ENCODE measurements at places on chromosomes 16 and 17.
A peak's percentile ranks its signal among the peaks of the same experiment; 100 is the strongest.

- DNase-seq: no peak
These were observed 64.4 kb upstream of the TBX2 start for GRCh38 chr17:61335105-61335844.

GRCh38 chr17:69732272-69732918, 317.9 kb downstream of the MAP2K6 start:
- no peak for DNase-seq

GRCh38 chr17:8537734-8538133, 92.8 kb downstream of the MYH10 start:
- DNase-seq: no peak

DNA sequence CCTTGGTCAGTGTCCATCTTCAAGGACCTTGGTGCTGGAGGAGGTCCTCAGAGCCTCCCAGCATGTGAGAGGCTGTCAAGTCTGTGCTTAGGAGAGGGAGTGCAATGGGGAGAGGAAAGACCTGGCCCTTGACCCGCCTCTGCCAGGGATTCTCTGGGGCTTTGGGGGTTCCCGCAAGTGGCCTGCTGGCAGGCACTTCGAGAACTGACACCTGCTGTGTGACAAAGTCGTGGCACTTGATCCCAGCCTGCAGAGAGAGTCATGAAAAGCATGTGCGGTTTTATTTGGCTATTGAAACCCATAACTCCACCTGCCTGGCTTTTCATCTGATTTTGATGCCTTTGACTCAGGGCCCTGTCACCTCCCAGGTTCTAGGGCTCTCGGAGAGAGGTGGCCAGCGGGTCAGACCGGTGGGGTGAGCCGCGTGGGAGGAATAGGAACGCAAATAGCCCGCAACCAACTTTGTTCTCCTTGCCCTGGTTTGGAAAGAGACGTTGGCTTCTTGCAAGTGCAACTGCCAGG, 42.8 kb upstream of the GSE1 start:
- DNase-seq: no peak

DNA sequence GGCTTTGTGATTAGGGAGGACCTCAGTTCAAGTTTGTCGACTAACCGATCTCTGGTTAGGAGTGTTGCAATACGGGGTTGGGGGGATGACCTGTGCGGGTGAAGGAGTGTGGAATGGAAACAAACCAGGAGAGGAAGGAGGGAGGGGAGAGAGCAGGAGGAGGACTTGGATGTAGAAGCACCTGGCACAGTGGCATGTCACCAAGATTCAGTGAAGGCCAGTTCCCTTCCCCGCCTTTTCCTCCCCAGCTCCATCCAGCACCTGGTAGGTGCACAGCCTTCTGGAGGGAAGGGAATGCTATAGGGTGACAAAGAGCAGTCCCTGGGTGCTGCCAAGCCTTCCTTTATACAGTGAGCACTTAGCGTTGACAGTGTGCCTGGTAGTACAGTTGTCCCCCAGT, 107.4 kb upstream of the CRHR1 start:
- DNase-seq: no peak

DNA sequence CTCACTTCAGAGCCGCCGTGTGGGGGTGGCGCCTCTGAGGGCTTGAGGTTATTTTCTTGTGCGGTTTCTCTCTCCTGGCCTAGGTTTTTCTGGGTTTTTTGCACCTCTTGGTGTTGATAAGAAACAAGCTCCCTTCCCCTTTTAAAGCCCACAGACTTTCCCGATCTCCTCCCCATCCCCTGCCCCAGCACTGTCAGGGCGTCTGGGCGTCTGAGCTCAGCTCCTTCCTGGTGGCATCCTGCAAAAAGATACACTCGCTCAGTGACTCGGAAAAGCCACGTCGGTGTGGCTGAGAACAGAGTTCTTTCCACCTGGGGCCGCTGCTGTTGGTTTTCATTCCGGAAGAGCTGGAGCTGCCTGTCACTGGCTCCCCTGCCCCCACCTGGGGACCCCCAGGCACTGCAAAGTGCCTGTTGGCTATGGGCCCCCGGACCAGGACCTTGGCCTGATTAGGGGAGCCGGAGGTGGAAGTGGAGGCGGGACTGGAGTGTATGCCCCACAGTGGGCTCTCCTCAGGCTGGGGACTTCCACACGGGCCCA, 14.5 kb downstream of the BAIAP2 start:
- DNase-seq: no peak

- DNase-seq: peak; percentile 82
These were observed 141.0 kb upstream of the CIBAR2 start for GRCh38 chr16:85253084-85253941.

GRCh38 chr16:1102921-1103635, 7.0 kb upstream of the C1QTNF8 start:
- DNase-seq: peak; percentile 79

DNA sequence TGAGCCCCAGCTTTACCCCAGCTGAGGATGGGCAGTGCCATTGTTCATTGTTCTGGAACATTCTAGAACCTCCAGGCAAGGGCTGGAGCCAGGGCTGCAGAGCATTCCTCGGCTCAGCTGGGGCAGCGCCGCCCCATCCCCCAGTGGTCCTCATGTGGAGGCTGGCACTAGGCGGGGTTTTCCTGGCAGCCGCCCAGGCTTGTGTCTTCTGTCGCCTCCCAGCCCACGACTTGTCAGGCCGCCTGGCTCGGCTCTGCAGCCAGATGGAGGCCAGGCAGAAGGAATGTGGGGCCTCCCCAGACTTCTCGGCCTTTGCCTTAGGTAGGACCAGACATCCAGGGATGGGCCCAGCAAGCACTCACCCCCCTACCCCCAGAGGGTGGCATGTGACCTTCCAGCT, at the start of gene TMEM95:
TMEM95 (plus strand) TSS at position 104 of the 400 bp plus-strand sequence; CDS start at position 153, 49 bp downstream.
- peak; percentile 79 for DNase-seq

DNA sequence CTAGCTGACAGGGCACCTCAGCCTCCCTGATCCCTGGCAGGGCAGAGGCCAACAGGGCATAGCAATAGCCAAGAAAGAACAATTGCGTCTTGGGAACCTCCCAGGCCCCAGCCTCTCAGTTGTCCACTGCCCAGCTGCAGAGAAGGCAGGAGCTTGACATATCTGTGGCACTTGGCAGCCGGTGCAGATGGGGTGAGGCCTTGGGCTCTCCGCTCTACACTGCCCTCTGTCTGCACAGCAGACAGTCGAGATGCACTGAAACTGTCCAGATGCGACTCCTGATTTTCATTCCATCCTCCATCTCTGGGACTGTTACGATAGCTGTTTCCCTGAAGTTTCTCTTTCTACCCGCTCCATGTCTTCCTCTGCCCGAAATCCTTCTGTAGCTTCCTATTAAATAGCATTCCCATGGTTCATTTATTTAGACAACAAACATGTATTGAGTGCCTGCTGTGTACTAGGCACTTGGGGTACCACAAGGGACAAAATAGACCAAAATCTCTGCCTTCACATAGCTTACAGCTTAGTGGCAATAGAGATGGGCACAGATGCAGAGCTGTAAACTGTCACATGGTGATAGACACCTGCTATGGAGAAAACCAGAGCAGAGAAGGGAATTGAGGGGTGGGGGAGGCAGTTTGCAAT, 3.3 kb downstream of the POLR3E start:
- DNase-seq: no peak

- DNase-seq: no peak
These were observed 26.9 kb upstream of the XYLT1 start for GRCh38 chr16:17497648-17498047.

GRCh38 chr17:78842881-78843565, 2.4 kb upstream of the USP36 start:
- no peak for DNase-seq

DNA sequence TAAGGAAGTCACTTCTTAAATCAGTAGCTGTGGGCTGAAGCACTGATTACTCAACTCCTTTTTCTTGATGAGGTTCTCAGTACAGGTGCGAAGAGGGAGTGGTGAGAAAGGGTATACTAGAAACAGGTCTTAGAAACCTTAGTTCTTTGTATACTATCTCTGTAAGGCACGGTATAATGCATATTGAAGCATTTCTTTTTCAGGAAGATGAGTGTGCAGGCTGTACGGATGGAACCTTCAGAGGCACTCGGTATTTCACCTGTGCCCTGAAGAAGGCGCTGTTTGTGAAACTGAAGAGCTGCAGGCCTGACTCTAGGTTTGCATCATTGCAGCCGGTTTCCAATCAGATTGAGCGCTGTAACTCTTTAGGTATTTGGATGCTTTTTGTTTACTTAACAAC, 39.2 kb downstream of the CYLD start:
- no peak for DNase-seq

DNA sequence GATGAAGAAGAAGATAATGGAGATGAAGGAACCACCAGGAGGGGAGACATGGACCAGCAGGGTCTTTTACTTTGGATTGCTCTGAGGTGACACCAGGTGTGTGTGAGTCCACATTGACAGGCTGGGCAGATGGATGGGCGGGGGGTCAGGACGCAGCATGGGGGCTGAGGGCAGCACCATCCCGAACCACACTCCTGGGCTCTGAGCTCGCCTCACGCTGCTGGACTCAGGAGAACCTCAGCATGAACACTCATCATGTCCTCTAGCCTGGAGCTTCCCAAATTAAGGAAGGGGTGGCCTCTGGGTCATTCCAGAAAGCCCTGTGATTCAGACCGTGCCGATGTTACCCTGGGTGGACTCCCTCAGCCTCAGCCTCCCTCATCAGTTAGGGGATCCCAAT, 50.4 kb upstream of the MAP3K14 start:
- no peak for DNase-seq

DNA sequence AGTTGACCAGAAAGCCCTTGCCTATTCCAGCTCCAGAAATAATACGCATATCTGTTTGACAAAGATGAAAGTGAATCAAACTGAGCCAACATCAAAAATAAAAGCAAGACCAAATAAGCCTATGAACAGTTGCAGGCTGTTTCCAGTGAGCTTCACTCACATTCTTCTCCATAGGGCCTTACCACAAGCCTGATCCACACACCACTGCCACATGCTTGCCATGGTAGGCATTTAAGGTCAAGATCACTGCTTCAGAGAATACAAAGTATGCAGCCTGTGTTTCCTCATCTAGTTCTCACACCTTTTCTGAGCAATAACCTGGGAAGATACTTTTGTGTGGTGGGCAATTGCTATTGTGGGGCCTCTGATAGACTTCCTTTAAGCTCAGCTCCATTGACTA, 1060.2 kb downstream of the CDH11 start:
- DNase-seq: no peak

- peak; percentile 69 for DNase-seq
These were observed 60.4 kb downstream of the ZDHHC7 start for GRCh38 chr16:84950906-84951305.

- DNase-seq: no peak
These were observed 75.3 kb upstream of the TBC1D3K start for GRCh38 chr17:37848690-37849616.

DNA sequence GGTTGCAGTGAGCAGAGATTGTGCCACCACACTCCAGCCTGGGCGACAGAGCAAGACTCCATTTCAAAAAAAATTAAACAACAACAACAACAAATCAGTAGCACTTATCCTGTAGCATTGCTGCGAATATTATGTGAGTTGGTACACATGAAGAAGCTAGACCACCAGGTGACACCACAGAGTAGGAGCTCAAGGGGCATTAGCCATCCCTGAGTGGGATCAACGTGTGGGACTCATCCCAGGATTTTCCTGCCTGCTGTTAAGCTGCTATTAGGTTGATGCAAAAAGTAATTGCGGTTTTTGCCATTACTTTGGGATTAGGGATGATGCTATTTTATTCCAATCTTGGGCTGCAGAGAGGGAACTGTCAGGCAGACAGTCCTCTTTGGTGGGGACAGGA, 47.2 kb downstream of the OTOA start:
- DNase-seq: no peak

- no peak for DNase-seq
These were observed 2.7 kb downstream of the NOD2 start for GRCh38 chr16:50696126-50696525.

DNA sequence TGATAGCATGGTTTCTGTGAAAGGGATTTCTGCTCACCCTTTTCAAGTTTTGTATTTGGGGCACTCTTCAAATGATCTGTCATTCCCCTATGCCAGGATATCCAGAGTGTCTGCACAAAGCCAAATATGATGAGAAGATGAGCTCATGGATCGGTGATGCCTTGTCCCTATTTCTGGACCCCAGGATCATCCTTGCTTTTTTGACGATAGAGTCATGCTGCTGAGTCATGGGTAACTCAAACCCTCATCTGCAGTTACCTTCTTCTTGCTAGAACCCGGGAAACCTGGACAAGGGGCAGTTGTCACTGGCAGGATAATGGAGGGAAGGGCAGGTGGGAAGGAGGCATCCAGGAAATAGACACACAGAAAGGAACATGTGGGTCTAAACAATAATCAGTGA, 17.8 kb upstream of the MAPT start:
- no peak for DNase-seq

- DNase-seq: no peak
These were observed 99.7 kb downstream of the CMIP start for GRCh38 chr16:81544261-81544660.

DNA sequence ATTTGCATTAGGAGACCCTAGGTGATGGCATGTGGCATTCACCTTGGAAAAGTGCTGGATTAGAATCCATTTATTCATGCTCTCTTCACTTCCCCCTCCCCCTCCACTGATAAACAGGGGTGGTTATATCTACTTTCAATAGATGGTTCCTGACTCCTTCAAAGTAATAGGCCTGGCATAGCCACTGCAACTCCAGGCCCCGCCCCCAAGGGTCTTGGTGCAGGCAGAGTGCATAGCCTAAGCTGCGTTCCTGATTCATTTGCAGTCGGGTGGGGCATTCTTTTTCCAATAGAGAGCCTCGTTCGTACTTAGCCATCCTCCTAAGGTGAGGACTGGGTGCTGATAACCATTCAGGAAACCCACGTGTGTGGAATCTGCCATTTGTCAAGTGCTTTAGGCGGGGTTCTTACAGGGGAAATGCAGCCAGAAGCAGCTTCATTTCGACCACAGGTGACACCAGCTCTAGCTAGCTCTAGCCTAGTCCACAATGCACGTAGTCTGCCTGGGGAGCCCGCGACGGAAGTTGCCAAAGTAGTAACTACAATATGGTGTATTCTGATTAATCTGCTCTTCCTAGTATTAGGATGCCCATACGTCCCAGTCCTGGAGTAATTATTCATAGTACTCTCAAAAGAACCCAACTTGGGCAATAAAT, 11.1 kb downstream of the UBE2O start:
- no peak for DNase-seq

DNA sequence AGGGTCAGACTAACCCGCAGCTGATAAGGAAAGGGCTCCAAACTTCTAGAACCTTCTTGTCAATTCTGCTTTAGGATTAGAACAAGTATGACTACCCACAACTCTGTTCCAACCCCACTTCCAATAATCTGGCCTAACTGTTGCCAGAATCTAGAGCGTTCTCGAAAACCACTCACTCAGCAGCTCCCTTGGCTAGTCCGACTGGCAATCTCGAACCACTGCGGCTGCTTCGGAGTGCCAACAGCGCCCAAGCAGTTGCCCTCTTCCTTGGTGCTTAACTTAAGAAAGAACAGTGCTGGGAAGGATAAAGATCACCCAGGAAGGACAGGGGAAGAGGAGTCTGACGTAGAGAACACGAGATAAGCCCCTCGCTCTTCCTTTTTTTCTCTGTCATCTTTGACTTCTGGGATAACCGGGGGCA, 818 bp downstream of the DNAJC7 start:
- DNase-seq: no peak
